Right lung (tissue), 10 donors: ENCODE measurements at places on chromosomes 12 and 14. TPM values are rescaled to one million over a fixed set of nuclear protein-coding genes. Genes with fewer than 3 reads are reported as not detected.

Gene ANKRD33
- polyA plus RNA-seq, result not detected

Gene STXBP6
- 50.3 TPM for polyA plus RNA-seq

Gene SPIC
- not detected for polyA plus RNA-seq

Gene DLK1
- polyA plus RNA-seq, result 0.41 TPM

Gene KRT77
- not detected for polyA plus RNA-seq

Gene LYZ
- 50.7 TPM for polyA plus RNA-seq

Gene ALG10
- 9.4 TPM for polyA plus RNA-seq

Gene RAD51AP1
- polyA plus RNA-seq, result 31.7 TPM

Gene KRT6C
- not detected for polyA plus RNA-seq

Gene ORMDL2
- 24.4 TPM for polyA plus RNA-seq

Gene NKX2-1
- polyA plus RNA-seq, result 157 TPM

Gene PLCZ1
- 1.9 TPM for polyA plus RNA-seq

Gene TSHR
- 0.46 TPM for polyA plus RNA-seq

Gene SIRT4
- 2.6 TPM for polyA plus RNA-seq
